ENCODE measurements at places on chromosomes 16 and 17.

- peak; percentile 73 for DNase-seq
These were observed 307 bp downstream of the CDYL2 start for GRCh38 chr16:80804056-80804525.

DNA sequence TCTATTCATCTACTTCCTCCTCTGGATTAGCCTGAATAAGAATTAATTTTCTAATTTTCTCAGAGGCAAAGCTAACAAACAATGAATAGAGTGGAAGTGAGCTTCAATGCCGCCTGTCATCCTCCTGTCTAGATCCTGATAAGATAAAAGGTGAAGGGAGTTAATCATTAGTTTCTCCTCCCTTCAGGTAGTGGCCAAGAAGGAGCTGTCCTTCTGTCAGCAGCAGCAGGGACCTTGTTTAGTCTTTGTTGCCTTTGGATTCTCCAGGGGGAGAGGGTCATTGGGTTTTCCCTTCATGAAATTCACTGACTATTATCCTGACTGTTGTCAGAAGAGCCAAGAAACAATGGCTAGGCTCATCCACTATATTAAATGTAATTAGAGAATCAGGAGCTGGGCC is 420.2 kb upstream of the GOT2 start:
- no peak for DNase-seq

GRCh38 chr17:1108478-1108764 is 71.4 kb downstream of the ABR start:
- no peak for DNase-seq

DNA sequence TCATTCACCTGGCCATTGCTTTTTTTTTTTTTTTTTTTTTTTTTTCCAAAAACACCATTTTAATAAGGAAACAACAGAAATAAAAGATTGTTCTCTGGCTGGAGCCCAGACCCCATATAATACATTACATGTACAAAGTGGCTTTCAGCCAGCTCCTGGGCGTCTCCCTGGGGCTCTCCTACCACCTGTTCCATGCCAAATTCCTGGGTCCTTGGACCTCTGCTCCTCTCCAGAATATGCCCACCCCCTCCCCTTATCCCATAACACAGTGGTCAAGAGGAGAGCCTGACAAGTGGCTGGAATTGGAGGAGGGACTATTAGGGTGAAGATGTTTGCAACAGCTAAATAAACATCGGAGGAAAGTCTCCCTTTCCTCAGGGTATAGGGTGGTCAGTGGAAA is 3.6 kb upstream of the PHF12 start:
- DNase-seq, result no peak

DNA sequence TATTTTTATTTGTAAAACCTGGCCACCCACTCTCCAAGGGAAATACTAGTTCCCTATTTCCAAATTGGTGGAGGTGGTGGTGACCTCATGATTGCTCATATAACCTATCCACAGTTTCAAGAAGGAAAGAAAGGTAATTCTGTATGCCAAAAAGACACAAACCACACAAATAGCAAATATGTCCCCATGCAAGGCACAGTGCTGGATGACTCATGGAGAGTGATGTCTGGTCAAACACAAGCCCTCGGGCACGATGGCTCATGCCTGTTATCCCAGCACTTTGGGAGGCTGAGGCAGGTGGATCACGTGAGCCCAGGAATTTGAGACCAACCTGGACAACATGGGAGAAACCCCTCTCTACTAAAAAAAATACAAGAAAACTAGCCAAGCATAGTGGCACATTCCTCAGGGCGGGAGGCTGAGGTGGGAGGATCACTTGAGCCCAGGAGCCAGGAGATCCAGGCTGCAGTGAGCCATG is 64.2 kb downstream of the GNA13 start:
- no peak for DNase-seq

DNA sequence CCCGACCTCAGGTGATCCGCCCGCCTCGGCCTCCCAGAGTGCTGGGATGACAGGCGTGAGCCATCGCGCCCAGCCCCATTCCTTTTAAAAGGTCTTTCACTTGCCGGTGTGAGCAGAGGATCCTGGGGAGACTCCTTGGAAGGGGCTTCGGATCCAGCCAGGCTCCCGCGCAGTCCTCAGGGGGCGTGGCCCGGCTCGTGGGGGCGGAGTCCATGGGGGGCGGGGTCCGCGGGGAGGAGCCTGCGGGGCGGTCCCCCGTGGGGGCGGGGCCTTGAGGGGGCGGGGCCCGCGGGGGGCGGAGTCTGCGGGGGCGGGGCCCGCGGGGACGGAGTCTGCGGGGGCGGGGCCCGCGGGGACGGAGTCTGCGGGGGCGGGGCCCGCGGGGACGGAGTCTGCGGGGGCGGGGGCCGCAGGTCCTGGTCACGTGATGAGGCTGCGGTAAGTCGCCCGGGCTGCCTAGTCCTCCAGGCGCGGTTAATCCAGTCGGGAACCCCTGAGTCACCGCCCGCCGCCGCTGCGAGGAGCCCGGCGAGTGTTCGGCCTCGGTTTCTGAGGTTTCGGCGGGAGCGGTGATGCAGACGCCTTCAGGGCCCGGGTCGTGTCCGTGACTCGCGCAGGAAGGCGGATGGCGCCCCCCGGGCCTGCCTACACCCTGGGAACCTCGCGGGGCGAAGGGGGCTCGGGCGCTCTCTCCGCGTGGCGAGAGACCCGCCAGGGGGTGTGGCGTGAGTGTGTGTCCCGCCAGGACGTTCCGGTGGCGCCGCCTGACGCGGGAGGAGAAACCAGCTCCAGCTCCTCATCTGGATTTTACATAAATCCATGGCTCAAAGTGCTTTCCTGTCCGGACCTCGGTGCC is 23.6 kb upstream of the ABR start:
- DNase-seq, result peak; percentile 19

DNA sequence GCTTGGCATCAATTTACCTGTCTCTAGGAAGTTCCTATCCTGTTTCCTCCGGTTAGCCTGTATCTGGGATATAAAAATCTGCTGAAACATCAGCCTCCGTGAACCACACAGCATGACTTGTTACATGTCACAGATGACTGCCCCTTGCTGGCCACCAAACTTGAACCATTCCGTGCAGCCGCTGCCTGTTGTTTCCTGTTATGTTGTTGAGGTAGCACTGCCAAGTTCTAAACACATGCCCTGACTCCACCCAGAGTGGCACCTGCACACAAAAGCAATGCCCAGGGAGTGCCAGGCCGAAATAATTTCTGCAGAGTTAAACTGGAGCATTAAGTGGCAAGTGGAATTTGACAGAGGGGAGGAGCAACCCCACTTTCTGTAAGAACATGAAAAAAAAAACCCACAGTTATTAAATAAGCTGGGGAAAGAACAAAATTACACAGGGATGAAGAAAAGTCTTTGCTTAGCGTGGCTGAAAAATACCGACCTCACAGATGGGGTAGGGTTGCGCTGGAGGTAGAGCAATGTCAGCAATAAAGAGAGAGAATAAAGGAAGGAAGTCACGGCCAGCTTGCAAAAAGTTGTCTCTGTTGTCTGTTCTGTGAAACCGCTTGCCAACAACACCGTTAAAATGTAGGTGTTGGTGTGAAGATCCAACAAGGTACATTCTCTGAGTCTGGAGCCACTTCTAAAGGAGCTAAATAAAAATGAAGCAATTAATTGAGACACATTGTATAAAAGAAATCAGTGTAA is 174.6 kb upstream of the CDH13 start:
- DNase-seq, result no peak

GRCh38 chr16:30761427-30761927 is 385 bp downstream of the CFAP119 start:
- peak; percentile 36 for DNase-seq
